Hematopoietic multipotent progenitor cell treated with erythropoietin and hydrocortisone succinate and interleukin-3 and kit ligand, for 8 days (in vitro differentiated cells): ENCODE measurements at places on chromosomes 7 and 10.
A peak's percentile ranks its signal among the peaks of the same experiment; 100 is the strongest.

- DNase-seq, result no peak
These were observed 43.8 kb downstream of the PTPRN2 start for GRCh38 chr7:158543840-158544239.

- no peak for DNase-seq
These were observed 11.8 kb downstream of the AVPI1 start for GRCh38 chr10:97675222-97675621.

- no peak for DNase-seq
These were observed 333.9 kb downstream of the ADRA2A start for GRCh38 chr10:111410740-111411139.

DNA sequence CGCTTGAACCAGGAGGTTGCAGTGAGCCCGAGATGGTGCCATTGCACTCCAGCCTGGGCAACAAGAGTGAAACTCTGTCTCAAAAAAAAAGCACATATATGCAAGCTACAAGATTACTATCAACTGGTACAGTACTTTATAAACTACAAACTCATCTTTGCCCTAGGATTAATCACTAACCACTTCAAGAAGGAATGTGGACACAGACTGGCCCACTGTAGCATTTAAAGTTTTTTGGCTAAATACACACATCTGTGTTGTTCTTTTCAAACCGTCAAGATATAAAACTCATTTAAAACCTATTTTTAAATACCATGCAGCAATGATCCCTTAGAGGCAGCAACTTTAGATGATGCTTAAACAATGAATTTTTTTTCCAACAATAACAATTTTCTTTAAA is 205.4 kb downstream of the IMMP2L start:
- DNase-seq, result no peak

GRCh38 chr10:4150676-4151075 is 365.7 kb upstream of the KLF6 start:
- DNase-seq, result no peak

GRCh38 chr7:124041439-124041838 is 8.6 kb upstream of the TMEM229A start:
- no peak for DNase-seq

- DNase-seq, result no peak
These were observed 86.9 kb upstream of the KCND2 start for GRCh38 chr7:120185940-120186682.

DNA sequence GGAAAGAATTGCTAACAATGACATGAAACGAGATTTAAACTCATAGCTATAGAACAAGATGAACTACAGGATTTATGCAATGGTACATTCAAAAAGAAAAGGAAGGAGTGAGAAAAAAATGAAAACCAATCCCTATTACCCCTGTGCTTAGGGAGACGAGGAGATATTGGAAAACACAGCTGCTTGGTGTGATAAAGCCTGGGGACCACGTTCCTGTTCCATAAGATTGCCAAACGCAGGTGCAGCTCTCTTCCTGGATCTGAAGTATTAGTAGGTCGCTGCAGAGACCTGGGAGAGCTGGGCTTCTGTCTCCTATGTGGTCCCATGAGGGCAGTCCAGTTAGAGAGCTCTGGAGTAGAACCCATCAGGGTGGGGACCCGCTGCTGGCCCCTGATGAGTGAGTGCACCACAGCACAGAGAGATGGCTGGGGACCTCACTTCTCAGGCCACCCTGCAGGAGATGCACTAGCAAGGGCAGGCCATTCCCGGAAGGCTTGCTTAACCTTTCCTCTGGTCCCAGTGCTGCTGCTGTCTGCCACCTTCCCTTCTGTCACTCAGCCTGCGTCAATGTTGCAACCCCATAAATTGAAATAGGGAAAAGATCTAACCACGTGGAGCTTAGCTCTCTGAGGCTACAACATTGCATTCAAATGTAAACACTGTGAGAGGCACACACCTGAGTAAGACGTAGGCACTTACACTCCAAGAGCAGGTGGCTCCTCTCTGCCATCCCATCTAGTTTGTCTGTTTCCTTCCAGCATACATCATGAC is 57.9 kb downstream of the MTPN start:
- DNase-seq, result no peak

DNA sequence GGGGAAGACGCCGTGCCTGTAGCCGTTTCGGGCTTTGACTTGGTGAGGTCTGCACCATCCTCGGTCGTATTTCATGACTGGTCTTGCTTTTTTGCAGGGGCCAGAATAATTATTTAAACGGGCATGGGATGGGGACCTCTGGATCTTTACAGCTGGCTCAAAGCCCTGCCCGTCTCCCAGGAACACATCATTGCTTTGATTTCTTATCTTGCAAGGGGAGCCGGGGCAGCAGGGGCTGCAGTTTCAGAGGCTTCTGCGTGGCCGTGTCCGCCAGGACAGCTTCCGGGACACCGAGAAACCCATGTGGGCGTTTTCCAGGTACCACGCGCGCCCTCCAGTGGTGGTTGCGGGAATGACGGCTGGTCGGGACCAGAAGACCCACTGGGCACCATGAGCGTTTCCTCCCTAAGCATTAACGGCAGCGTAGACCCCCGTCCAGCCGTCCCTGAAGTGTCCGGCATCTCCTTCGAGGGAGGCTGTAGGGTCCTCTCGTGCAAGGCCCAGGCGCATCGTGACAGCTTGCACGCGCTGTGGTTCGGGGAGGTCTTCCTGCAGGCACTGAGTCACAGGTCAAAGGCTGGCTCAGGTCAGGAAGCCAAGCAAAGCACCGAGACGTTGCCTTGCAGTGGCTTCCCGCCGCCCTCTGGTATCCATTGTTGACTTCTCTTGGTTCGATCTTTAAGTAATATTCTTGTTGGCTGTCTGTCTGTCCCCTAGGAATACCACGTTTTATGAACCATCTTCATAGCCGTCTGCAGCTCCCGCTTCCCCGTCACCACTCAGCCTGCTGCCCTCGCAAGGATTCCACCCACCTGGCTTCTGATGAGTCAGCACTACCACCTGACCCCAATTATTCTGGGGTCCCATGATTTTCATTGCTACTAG is 16.2 kb upstream of the ZFAND2A start:
- DNase-seq, result peak; percentile 76

- no peak for DNase-seq
These were observed 18.5 kb downstream of the DLD start for GRCh38 chr7:107909445-107909844.

GRCh38 chr7:31384466-31384865 is 43.9 kb upstream of the NEUROD6 start:
- no peak for DNase-seq

DNA sequence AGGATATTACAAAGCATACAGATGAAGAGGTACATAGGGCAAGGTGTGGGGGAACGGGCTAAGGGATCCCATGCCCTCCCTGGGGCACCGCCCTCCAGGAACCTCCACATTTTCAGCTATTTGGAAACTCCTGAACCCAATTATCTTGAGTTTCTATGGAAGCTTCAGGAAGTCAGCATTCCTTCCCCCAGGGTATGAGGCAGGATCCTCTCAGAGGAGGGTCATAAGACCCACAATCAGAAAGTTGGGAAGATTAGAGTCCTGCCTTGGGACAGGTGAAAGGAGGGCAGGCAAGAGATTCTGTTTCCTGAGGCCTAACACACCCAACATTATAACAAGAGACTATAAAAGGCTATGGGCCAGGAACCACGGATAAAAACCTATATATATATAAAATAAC is 98.0 kb downstream of the RALA start:
- DNase-seq, result no peak

- DNase-seq, result no peak
These were observed 27.6 kb upstream of the EPC1 start for GRCh38 chr10:32374605-32375004.

DNA sequence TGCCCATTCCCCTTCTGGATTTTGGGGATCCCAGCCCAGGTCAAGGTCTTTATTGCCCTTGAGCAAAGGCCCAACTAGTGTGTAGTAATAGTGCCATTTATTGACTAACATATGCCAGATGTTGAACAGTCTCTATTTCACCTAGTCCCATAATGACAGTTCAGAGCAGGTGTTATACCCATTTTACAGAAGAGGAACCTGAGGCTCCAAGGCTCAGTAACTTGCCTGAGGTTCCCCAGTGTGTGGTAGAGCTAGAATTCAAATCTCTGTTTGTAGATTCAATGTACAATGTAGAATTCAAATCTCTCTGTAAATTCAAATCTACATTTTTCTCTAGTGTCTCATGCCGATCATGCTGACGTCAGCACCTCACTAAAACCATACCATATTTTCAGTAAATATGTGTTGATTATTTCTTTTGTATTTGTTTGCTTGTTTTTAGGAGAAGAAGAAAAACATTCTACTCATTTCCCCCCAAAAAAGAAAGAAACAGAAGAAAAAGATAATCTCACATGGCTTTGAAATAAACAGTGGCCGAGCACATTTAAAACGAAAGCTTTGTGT is 329.7 kb downstream of the PRPF18 start:
- DNase-seq, result no peak

DNA sequence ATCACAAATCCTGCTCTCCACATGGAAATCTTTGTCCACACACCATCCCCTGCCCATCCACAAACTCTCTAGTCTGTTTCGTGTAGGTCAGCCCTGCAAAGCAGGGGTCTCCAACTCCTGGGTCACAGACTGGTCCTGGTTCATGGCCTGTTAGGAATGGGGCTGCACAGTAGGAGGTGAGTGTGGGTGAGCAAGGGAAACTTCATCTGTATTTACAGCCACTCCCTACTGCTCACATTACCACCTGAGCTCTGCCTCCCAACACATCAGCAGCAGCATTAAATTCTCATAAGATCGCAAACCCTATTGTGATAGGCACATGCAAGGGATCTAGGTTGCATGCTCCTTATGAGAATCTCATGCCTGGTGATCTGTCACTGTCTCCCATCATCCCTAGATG is 242.1 kb downstream of the FGFR2 start:
- DNase-seq, result no peak

- no peak for DNase-seq
These were observed 14.7 kb downstream of the CNPY1 start for GRCh38 chr7:155531681-155532080.

DNA sequence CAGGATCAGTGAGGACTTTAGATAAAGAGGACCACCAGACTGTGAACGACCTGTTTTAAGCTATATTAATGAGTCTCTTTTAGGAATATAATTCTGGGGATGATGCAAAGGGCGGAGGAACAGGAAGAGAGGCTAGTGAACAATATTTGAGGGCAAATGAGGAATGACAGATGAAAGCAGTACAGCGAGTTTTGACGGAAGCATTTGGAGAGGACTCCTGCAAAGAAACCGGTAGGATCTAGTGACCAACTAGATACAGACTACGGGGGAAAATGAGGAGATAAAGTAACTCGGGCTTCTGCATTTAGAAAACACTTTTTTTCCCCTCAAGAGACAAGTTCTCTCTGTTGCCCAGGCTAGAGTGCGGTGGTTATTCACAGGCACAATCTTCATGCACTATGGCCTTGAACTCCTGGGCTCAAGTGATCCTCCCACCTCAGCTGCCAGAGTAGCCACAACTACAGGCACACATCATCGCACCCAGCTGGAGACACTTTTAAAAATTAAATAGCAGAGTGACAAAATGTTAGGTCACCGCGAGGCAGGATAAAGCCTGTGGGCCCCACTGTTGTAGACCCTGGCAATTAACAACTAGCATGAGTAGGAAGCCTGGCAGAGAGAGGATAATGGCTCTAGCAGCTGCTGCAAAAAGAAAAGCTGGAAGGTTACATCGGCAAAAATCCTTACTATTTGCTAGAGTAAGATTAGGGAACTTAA is 143.2 kb downstream of the SRPK2 start:
- DNase-seq, result no peak

- peak; percentile 53 for DNase-seq
These were observed 5.3 kb downstream of the FRMD4A start for GRCh38 chr10:14325325-14325955.
